ENCODE measurements at places on chromosomes 6 and 20. TPM values are rescaled to one million over a fixed set of nuclear protein-coding genes. Genes with fewer than 3 reads are reported as not detected.

- DNase-seq, result no peak
Observed at GRCh38 chr20:38844963-38845362, 39.5 kb downstream of the PPP1R16B start.

DNA sequence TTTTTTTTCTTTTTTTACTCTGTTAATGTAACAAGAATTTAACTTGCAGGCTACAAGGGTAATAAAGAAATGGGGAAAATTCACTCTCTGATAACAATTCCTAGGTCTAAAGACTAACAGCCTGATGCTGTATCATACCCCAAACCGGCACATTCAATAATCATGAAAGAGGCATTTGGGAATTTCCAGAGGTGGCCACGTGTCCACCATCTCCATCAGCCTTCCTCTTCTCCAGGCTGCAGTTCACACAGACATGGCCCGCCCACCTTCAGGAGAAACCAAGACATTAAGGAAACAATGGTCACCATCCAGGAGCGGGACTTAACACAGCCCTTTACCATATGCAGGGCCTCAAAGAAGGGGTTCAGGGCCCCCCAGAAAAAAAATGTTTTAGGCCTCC, 44.8 kb downstream of the PDE10A start:
- DNase-seq, result no peak

- no peak for DNase-seq
Observed at GRCh38 chr6:28002161-28002560, 45.1 kb downstream of the OR2B6 start.

DNA sequence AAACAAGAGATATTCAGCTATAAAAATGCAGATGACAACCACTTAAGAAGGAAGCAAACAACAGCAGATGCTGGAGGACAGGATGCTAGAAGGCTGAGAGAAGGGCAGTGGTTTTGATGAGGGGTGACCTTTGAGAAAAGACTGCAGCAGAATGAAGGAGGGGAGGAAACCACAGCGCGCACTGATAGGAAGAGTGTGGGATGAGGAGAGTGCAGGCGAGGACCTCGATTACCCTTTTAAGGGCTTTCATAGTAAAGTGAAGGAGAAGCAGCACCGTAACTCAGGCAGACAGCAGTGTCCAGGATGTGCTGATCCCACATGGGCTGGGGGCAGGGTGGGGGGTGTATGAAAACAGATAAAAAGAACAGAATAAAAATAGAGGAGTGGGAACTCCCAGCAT, 19.2 kb downstream of the ZBTB2 start:
- no peak for DNase-seq

DNA sequence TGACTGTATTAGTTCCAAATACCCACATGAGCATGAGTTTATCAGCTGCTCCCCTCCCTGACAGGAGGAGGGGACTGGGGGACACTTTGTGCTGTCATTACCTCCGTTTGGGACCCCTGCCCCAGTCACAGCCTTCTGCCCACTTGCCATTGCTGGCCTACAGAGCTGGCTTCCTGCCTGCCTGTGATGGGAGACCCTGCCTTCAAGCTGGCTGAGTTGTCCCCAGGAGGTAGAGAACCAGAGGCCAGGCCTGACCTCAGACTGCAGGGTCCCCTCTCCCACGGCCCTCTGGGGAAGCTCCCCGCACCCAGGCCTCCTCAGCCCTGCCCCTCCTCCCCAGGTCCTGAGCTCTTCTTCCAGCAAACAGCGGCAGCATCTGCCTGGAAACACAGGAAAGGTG, 105.5 kb downstream of the JPH2 start:
- DNase-seq, result no peak

DNA sequence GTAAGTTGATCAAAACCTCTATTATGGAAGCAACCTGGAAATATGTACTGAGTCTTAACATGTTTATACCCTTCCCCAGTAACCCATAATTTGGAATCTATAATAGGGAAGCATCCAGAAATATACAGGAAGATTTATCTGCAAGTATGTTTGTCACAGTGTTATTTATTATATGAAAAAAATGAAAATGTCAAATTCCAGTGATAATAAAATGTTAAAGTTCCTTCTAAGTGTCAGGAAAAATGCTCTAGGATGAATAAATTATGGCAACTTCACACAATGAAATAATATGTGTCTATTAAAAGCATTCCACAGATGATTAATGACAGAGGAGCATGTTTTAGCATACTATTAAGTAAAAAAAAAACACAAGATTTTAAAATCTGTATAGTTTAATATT, 237.7 kb upstream of the PRND start:
- no peak for DNase-seq

EPHA7 gene
- 11.3 TPM for total RNA-seq
